CD8-positive, alpha-beta T cell (primary cell): ENCODE measurements at places on chromosomes 6 and 20.

DNA sequence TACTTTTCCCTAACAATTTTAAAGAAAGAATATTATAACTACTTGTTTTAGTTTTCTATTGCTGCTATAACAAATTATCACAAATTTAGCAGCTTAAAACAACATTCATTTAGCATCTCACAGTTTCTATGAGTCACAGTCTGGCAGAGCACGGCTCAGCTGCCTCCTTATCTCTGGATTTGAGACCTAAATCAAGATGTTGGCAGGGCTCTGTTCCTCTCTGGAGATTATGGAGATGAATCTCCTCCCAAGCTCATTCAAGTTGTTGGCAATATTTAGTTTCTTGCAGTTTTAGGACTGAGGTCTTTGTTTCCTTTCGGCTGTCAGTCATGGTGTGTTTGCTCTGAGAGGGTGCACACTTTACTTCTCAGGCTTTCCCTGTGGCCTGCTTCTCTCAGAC, 1065.8 kb upstream of the EYS start:
- no peak for DNase-seq

DNA sequence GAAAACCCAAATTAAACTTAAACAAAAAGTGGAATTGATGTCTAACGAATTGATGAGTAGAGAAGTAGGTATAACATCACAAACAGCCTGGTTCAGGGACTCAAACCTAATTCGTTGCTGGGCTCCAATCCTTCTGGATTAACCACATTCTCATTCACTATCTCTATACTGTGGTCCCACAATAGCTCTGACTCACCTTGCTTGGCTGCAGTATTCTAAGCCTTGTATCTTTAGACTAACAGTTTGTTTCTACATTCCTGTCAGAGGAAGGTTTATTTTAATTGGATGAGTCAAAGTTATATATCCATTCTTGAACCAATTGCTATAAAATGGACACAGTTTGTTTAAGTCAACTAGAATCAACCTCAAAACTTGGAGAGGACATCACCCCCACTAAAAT, 530.5 kb upstream of the PTCHD4 start:
- no peak for DNase-seq

- no peak for DNase-seq
Observed at GRCh38 chr6:165913676-165914570, 250.9 kb upstream of the PDE10A start.

- DNase-seq: no peak
Observed at GRCh38 chr20:49280463-49281058, 2.7 kb upstream of the ZNFX1 start.

GRCh38 chr6:162854734-162855191, 127.0 kb downstream of the PACRG start:
- no peak for DNase-seq

DNA sequence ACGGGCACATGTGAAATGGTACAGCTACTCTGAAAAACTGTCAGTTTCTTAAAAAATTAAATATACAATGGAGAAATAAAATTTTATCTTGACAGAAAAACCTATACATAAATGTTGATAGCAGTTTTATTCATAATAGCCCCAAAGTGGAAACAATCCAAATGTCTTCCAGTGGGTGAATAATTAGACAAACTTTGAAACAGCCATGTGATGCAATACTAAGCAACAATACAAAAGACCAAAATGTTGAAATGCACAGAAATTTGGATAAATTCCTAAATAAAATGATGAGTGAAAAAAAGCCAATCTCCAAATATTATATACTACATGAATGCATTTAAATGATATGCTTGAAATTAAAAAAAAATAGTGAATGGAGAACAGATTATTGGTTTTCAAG, 523.1 kb downstream of the HTR1B start:
- DNase-seq: no peak

- no peak for DNase-seq
Observed at GRCh38 chr6:143745166-143746133, 67.7 kb downstream of the PHACTR2 start.

DNA sequence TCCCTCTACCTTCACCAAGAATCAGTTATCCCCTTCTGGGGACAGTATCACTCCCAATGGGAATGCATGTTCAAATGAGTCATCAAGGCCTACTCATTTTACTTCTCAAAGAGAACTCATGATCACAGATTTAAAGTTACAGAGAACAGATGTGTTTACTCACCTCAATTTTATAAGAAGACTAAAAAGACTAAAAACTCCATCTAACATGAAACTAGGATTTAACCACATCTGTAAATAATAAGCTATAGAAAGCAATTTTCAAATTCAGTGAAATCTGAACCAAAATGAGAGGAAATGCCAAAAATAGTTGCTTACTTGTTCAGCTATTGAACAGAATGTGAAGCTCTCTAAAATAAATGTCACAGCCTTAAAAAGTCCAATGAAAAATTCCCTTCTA, 300.1 kb upstream of the KCNQ5 start:
- no peak for DNase-seq

DNA sequence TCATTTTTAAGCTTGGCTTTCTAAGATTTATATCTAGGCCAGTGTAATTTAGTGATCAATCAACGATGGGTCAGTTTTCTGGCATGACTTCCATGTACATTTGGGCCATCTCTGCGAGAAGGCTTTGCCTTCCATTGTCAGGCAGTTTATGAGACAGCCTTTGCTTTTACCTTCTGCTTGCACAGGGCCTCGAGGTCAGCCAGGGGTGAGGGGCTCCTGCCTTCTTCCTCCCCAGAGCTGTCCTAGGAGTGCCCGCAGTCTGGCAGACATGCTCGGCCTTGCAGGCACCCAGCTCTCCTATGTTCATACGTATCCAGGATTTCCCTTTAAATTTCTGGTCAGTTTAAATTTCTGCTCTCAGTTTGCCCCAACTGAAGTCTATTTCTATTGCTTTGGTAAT, 367.2 kb downstream of the SMOC2 start:
- no peak for DNase-seq

DNA sequence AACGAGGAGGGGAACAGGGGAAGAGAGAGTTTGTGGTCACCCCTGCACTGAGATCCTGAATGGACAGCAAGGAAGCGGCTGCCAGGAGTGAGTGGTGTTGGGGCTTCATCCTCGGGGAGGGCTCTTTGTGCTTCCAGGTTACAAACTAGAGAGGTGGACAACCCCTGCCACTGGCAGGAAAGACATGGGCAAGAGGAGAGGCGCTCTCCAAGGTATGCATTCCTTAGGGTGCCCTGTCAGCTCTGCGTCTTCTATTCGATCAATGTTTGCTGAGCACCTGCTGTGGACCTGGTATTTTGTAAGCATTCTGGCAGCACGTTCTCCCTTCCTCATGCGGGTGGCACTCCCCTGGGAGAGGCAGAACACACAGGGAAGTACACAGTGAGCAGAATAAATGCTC, 93.6 kb downstream of the CDH4 start:
- no peak for DNase-seq

GRCh38 chr6:36121787-36122494, 8.4 kb upstream of the MAPK13 start:
- no peak for DNase-seq

DNA sequence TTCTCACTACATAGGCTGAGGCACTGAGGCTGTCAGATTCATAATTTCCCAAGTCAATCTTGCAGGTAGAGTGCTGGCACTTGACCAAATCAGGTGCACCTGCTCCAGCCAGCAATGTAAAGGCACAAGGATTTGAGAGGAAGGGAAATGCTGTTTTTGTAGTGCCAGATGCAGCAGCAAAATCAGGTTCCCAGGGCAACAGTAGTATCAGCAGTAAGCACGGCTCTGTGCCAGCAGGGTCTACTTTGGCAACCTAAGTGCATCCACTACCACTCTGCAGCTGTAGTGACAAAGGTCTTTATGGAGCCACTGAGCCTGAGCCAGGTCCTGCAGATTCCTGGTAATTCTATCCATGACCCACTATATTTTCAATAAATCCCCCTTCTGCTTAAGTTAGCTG, 329.5 kb downstream of the TPBG start:
- DNase-seq: no peak

DNA sequence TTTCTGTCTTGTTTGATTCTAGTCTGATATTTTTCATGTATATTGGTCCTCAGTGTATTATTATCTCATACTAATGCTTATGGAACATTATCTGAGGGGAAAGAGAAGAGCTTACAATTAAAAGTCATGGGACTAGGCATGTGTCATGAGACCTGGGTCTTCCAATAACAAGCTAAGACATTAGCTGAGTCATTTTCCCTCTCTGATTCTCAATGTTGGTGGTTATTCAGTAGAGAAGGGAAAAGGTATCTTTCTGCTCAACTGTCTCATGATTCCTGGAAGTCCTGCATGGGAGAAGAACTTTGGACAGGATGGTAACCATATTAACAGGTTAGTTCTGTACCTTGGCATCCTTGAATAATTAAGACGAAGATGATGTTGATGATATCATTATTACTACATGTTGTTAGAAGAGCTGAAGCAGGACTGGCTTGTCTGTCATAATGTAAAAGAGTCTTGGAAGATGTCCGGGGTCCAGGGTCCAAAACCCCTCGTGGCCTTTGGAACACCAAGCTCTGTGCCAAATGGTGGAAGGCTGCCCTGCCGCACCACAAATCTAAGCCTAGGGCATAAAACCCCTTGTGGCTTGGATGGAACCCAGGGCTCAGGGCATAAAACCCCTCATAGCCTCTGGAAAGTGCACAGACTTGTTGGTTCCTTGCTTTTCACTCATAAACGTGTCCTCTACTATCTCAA, 19.1 kb downstream of the TRIM38 start:
- DNase-seq: no peak

DNA sequence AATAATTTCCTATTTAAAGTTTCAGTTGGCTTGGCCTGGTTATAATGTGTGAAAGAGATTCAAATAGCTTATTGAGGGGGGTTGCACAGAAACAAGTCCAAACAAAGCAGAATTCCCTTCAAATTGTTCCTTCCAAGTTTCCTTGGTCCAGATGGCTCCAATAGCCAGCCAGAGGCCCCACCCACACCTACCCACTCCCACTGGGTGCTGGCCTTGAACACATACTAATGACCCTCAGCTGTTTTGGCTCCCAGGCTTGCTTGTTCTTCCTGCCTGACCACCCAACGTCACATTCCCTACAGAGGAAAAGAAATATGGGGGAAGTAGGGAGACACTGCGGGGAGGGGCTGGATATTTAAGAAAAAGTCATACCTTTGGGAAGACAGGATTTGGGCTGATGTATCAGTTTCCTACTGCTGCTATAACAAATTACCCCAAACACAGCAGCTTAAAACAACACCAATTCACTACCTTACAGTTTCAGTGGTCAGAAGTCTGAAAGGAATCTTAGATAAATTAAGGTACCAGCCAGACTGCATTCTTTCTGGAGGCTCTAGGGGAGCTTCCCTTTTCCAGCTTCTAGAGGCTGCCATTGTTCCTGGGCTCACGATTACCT, 95.7 kb downstream of the COL21A1 start:
- DNase-seq: no peak

DNA sequence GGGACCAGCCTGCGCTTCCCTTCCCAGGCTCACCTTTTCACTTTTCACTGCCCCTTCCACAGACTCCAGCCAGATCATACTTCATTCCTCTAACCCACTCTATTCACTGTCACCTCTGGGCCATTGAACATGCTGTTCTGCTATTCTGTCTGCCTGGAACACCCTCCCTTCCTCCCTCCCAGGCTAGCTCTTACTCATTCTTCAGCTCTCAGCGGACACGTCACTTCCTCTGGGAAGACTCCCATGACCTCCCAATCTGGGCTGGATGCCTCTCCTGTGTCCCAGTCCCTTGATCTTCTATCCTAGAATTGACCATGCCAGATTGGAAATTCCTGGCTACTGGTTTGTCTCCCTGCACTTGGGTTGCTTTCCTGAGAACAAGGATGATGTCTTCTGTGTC, 5.0 kb downstream of the SLC12A5 start:
- DNase-seq: no peak

- no peak for DNase-seq
Observed at GRCh38 chr20:11140359-11140758, 466.6 kb upstream of the JAG1 start.

DNA sequence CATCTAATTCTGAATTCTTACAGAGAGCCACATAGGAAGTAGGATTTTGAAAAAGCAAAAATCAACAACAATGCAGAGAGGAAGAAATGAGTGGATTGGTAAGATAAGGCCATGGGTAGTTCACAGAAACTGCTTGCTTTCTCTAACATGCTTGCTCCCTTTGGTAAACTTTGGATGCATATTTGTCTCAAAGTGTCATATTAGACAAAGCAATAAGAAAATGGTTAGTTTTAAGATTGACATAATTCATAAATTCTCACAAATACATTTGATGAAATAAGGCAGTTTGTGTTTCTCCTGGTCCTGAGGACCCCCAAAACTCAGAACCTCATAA, 31.7 kb downstream of the UTRN start:
- no peak for DNase-seq

DNA sequence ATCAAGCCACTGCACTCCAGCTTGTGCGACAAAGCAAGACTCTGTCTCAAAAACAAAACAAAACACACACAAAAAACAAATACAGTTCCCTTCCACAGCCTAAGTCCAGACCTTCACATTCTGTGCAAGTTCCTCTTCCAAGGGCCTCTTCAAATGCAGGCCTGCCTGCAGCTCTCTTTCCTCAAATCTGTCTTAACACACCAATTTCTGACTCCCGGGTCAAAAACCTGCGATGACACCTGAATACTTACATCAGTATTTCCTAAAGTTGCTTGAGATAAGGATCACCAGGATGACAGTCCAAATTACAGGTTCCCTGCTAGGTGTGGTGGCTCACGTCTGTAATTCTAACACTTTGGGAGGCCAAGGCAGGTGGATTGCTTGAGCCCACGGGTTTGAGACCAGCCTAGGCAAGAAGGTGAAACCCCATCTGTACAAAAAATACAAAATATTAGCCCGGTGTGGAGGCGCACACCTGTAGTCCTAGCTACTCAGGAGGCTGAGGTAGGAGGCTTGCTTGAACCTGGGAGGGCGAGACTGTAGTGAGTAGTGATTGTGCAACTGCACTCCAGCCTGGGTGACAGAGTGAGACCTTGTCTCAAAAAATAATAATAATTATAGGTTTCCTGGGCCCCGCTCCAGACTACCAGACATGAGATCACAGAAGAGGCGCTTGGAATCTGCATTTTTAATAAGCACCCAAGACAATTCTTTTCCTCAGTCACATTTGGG, 8.8 kb upstream of the PARD6B start:
- no peak for DNase-seq

- DNase-seq: no peak
Observed at GRCh38 chr6:6997263-6998193, 110.2 kb upstream of the RREB1 start.

DNA sequence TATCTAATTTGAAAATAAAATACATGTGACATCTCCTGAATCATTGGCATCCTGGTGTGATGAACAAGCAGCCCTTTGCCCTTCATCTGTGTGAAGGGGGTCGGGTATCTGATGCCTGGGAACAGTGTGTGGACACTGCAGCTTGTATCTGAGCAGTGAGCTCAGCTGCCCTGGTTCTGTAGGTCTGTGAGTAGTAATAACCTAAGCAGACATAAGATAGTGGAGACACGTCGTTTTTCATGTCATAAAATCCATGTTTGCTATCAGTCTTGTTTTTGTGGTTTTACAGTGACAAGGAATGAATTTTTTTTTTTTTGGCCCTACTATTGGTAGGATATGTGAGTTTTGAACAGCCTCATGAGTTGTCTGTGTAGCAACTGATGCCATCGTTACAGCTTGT, 133.0 kb downstream of the JARID2 start:
- DNase-seq: no peak
